ENCODE measurements at places on chromosomes 12 and 14. TPM values are rescaled to one million over a fixed set of nuclear protein-coding genes. Genes with fewer than 3 reads are reported as not detected.

The AKAP6 gene
- total RNA-seq: 25.9 TPM

The ADGRD1 gene
- 0.14 TPM for total RNA-seq

The SAMD15 gene
- total RNA-seq: 2.1 TPM

The RNASE12 gene
- not detected for total RNA-seq

The SMIM41 gene
- total RNA-seq: not detected

The STAB2 gene
- not detected for total RNA-seq

The OVCH1 gene
- total RNA-seq: not detected

The UNC79 gene
- 0.02 TPM for total RNA-seq

The KRT74 gene
- not detected for total RNA-seq

The HAL gene
- 0.14 TPM for total RNA-seq

The ACSM4 gene
- not detected for total RNA-seq

The MAPK1IP1L gene
- total RNA-seq: 81.3 TPM

The PRKCH gene
- 5.3 TPM for total RNA-seq

The NGB gene
- not detected for total RNA-seq

The DNAJC22 gene
- 14.3 TPM for total RNA-seq

The MTERF2 gene
- total RNA-seq: 8.7 TPM

GRCh38 chr14:69712599-69713088, 54.3 kb upstream of the SRSF5 start:
- DNase-seq: no peak

- DNase-seq: no peak
Observed at GRCh38 chr12:93219947-93220346, 157.8 kb upstream of the NUDT4 start.

- no peak for DNase-seq
Observed at GRCh38 chr12:86196465-86196864, 59.7 kb downstream of the MGAT4C start.

- DNase-seq: no peak
Observed at GRCh38 chr14:71221119-71221518, 313.9 kb downstream of the PCNX1 start.

DNA sequence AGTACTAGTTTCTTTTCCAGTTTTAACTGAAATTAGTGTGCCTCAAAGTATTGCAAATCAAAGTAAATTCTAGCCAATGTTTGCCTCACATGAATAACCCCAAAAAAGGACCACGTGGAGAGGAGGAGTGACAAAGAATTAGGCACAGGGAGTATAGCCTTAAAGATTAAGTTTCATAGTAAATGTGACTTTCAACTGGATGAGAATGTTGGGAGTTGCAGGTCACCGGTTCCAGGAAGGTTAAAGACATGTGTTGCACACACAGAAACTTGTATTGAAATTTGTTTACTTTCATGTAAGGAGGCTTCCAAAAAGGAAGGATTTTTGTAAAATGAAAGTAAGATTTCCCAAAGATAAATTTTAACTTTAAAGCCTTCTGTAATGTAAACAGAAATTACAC, 89.1 kb upstream of the CCDC198 start:
- DNase-seq: no peak

- DNase-seq: no peak
Observed at GRCh38 chr14:58584383-58584782, 53.4 kb upstream of the DACT1 start.

- DNase-seq: no peak
Observed at GRCh38 chr12:21860534-21860933, 80.7 kb downstream of the ABCC9 start.

- no peak for DNase-seq
Observed at GRCh38 chr12:125216756-125217155, 151.5 kb downstream of the AACS start.

DNA sequence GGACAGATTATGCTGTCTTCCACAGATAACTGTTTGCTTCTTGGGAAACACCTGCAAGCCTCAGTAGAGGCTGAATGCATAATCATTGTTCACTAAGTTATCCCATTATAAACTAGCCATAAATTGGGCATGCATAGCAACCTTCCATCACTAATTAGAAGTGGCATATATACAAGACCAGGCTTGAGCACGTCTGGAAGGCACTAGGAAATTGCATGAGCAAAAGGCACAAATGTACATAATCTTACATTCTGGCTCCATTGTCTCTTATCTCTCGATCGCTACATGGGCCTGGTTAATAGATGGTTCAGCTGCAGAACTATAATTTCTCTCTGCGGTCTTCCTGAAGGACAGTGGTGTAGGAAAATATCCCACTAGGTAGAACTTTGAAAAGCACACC, 679.2 kb downstream of the RPL10L start:
- DNase-seq: no peak

- no peak for DNase-seq
Observed at GRCh38 chr12:104582739-104583138, 126.0 kb downstream of the CHST11 start.

DNA sequence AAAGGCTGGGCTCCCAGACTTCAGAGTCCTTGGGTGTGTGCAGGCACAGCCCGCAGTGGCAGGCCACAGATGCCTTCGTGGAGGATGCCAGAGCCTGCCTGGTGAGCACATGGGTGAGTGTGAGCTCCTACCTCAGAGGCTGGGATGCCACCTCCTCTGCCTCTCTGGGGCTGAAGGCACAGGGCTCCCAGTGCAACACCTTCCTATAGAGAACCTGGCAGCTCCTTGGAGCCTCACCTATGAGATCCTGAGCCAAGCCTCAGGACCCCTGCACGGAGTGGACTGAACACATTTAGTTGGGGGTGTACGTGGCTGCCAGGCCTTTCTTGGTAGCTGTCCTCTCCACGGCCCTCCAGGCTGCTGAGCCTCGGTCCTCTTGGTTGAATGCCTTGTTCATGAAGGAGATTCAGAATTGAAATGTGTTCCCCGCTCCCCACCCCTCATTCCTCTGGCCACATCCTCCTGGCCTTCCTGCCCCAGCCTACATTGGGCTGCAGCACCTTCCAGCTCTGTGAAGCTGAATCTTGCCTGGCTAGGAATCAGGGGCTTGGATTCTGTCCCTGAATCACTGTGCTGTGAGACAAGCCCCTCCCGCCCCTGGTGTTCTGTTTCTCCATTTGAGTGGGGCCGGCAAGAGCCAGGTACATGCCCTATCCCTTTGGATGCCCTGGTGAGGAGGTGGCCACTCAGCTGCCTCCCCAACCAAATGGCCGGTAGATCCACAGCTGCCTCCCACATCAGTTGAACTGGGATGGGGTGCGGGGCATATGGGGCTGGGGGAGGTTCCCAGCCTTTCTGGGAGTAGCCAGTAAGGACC, 38.7 kb upstream of the TRAF3 start:
- no peak for DNase-seq

- no peak for DNase-seq
Observed at GRCh38 chr14:45633220-45633984, 380.4 kb upstream of the MIS18BP1 start.

GRCh38 chr14:31969699-31970240, 107.3 kb upstream of the ARHGAP5 start:
- DNase-seq: no peak

GRCh38 chr12:8553088-8553627, 12.5 kb upstream of the CLEC4E start:
- no peak for DNase-seq

DNA sequence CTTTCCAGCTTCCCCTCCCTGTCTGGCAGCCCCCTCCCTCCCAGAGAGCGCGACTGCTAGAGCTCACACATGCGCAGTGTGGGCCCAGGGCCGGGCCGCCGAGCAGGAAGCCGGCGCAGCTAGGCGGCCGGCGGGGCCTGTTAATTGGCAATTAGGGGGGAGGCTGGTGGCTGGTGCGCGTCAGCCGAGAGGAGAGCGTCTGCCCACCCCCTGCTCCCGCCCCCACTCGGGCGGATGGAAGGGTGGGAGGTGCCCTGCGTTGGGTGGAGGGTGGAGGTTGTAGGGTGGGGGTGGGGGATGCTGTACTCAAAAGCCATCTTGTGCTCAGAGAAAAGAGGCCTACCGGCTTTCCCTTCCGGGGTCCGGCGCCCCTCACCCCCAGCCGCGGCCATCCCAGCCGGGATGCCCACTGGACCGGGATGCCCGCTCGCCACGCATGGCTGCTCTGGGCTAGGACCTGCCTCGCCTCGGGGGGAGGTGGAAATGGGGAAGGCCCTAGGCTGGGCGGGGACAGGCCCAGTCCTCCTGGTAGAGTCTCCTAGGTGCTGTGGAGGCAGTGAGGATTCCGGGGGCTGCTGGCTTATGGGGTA, 9.2 kb downstream of the HOXC8 start:
- DNase-seq: peak; percentile 91

DNA sequence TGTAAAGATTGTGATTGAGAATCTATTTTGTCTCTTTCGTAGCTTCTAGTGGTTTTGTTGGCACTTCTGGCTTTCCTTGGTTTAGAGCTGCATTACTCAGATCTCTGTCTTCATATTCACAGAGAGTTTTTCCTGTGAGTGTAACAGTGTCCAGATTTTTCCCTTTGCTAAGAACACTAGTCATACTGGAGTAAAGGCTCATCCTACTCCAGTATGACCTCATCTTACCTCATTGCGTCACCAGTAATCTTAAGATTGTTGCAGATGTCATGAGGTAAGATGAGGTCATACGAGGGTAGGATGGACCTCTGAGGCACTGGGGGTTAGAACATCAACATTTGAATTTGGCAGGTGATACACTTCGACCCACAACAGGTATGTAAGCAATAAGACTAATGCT, 461.2 kb downstream of the FLRT2 start:
- peak; percentile 5 for DNase-seq

DNA sequence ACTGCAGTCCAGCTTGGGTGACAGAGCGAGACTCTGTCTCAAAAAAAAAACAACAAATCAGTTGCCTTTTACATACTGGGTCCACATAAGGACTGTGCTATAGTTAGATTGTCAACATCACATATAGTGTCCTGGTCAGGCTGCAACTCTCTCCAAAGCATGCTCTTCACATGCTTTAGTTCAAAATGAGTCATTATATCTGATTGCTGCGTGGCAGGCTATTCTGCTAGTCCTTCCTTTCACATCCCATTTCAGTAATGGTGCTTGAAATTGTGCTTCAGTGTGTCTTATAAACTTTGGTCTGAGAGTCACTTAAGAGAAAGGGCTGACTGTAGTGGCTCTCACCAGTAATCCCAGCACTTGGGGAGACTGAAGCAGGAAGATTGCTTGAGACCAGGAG, 6.9 kb downstream of the LETMD1 start:
- DNase-seq: no peak

- DNase-seq: peak; percentile 83
Observed at GRCh38 chr12:47717443-47718193, 7.7 kb downstream of the ENDOU start.

GRCh38 chr14:87508333-87508732, 484.6 kb downstream of the GALC start:
- no peak for DNase-seq

GRCh38 chr12:11884116-11884515, 186.6 kb upstream of the BCL2L14 start:
- DNase-seq: no peak

GRCh38 chr12:6863586-6864321, 3.6 kb upstream of the TPI1 start:
- no peak for DNase-seq

GRCh38 chr14:32208490-32208889, 5.4 kb upstream of the RNU6-8 start:
- DNase-seq: no peak

DNA sequence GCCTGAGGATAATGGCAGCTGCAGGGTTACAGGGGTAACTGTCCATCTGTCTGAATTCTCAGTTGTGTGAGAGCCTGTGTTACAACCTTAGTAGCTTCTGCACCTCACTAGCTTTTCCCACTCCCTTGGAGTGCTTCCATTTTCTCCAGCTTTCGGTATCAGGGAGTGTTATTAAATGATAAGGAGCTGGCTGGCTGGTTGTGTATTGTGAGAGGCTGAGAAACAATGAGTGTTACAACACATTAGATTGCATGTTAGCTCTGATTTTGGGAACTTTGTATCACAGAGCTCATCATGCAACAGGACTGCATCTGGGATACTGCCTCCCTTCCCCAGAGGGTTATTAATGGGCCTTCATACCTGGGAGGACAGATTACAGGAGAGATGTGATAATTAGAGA, 723.7 kb downstream of the DIO2 start:
- no peak for DNase-seq

GRCh38 chr12:4858386-4858785, 51.3 kb upstream of the KCNA1 start:
- no peak for DNase-seq

- DNase-seq: no peak
Observed at GRCh38 chr14:23568600-23569331, 1.2 kb upstream of the AP1G2 start.

GRCh38 chr12:20472102-20472782, 103.9 kb downstream of the PDE3A start:
- no peak for DNase-seq

DNA sequence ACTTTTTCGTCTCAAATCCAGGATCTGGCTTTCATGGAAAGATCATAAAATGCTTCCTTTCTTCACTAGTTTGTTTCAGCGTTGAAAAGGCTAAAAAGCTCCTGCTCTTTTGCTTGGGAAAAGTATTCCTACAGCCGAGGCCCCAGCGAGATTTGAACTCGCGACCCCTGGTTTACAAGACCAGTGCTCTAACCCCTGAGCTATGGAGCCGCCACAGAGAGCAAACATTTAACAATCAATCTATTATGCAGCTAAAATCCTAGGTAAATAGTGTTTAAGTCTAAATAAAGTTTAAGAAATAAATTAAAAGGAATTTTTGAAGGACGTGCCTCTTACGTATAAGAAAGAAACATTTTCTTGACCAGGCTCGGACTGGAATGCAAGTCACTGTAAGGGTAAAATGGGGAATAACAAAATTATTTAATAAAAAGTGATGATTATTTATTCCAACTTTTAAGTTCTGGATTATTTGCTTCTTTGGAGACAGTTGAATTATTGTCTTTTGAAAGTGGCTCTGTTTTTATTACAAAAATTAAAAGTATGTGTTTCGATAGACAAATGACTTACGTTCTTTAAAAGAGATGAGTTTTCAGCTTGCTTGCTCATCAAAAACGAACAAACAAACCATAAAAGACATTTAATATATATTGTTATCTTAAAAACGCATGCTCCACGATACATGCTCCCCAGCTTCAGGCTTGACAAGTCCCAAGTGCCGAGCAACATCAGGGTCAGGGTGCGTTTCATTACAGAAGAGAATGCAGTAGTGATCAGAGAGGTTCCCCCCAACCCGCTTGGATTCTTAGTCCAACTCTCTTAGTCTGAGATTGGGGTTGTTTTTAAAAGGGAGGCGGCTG, 10.2 kb downstream of the OR6S1 start:
- DNase-seq: peak; percentile 41

GRCh38 chr14:101025131-101025530, 121.6 kb upstream of the RTL1 start:
- no peak for DNase-seq

DNA sequence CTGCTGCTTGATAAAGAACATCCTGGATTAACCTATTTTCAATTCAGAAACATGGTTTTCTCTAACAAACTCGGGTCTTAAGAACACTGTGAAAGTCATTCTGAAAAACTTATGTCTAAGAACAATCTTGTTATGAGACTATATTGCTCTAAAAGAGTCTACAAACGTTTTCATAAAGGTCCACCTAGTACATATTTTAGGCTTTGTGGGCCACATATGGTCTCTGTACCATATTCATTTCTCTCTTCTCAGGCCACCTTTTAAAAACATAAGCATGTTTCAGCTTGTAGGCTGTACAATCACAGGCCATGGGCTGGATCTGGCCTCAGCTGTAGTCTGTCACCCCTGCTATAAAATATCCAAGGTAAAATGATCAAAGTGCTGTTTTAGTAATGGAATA, 39.9 kb downstream of the PPP4R3A start:
- no peak for DNase-seq

- DNase-seq: peak; percentile 27
Observed at GRCh38 chr12:57517187-57517586, 3.1 kb downstream of the DDIT3 start.

- peak; percentile 90 for DNase-seq
Observed at GRCh38 chr12:20629414-20630156, 65.5 kb upstream of the SLCO1C1 start.

- no peak for DNase-seq
Observed at GRCh38 chr14:65954942-65955341, 531.2 kb upstream of the CCDC196 start.
